ENCODE measurements at places on chromosomes 7 and 10.

- no peak for DNase-seq
Measured at GRCh38 chr7:90777465-90777864, 181.3 kb downstream of the CDK14 start.

DNA sequence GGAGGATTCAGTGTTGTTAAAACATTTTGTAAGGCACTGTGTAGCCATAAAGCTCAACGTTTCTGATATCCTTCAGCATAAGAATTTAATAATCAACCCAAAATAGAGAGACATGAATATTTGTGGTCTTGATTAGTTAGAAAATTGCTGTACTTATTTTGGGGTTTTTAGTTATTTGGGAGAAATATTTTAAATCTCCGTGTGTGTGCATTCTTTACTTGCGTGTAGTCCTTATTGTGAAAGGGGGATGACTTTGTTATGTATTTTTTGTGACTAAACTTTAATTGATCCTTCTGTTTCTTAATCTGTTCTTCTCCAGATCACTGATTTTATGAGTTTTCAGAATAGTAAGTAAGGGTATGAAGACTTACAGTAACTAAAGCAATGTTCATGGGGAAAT, 81.2 kb downstream of the ZNRF2 start:
- peak; percentile 61 for DNase-seq

- DNase-seq, result peak; percentile 38
Measured at GRCh38 chr10:72455889-72456595, 101.3 kb upstream of the DNAJB12 start.

- no peak for DNase-seq
Measured at GRCh38 chr10:97307866-97308780, 10.9 kb upstream of the FRAT1 start.

DNA sequence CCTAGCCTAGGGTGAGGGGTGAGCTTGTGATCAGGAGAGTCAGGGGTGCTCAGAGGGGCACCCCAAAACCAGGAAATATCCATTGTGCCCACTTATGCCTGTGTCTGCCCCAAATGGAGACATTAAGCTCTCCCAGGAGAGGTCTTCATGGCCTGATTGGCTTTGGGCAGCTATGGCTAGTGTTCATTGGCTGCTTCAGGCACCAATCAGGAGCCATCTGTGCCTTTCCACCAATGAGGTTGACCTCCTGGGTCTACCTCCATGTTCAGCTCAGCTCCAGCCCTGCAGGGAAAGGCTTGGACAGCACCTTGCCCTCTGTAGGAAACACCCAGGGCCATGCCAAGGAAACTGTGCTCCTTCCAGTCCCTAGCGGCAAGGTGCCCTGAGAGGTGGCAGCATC, 23.9 kb upstream of the HSPB1 start:
- no peak for DNase-seq

DNA sequence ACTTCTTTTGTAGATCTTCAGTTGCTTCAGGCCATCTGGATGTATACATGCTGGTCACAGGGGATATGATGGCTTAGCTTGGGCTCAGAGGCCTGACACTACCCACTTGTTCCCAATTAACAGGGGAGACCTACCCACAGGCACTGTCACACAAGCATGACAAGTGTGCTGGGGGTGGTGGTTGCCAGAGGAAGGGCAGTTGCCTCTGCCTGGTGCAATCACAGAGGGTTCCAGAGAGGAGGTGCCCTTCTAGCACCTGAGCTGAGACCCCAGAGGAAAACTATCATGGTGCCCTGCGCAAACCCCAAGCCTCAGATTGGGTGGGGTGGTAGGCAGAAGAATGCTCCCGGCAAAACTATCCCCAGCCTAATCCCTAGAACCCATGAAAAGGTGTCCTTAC, 65.6 kb upstream of the NANOS1 start:
- no peak for DNase-seq

DNA sequence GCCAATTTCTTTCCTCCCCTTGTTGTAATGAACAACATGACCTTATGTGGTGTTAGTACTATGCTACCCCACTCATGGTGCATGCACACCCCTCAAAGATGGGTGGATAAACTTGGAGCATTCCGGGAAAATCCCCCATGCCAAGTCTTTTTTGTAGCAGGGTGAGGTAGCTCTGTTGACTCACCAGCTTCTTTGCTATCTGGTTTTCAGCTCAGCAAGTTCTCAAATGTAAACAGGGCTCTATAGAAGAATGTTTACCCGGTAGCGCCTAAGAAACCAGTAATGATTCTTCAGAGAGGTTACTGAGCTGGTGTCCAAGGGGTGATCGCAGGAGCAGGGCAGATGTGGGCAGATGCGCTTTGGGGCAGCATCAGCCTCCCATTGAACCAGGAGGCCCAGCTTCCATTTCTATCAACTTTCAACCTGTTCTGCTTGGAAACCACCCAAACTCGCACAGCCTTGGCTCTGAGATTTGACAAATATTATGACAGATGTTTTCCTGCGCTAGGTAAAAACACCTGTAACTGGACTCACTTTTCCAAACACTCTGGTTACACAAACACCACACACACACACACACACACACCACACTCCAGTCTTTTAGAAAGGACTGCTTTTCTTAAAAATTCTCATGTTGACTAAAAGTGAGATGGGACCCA, 87.8 kb downstream of the ZRANB1 start:
- DNase-seq, result no peak

- no peak for DNase-seq
Measured at GRCh38 chr7:120645966-120646365, 212.0 kb downstream of the TSPAN12 start.

DNA sequence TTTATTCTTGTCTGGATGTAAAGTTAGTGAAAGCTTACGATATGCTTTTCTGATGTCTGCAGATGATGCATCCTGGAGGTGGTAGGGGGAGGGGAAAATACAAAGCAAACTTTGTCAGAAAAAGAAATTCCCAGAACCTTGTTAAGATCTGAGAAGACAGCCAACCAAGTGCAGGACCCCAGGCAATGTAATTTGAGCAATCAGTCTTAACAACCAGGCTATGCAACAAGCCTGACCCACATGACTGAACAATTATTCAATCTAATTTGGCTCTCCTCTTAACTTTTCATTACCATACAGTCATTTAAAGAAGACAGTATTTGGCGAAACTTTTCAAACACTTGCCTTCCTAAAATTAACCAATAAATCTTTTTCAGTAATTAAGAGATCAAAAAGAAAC, 74.5 kb downstream of the DNAJC1 start:
- no peak for DNase-seq

DNA sequence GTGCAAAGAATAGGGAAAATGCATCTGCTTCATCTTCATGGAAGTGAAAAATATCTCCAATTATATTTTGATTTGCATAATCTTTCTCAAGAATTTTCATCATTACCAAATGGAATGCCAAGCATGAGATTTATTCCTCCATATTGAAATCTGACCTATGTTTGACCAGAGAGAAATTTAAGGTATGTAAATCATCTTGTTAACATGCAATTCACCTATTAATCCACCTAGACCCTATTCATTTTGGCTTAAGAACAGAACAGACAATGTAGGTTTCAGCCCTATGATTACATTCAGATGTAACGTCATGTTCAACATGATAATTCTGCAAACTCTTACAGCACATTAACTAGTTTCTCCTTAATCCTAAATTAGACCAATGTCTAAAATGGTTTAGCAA, 30.8 kb upstream of the TMEM140 start:
- DNase-seq, result peak; percentile 68

- DNase-seq, result no peak
Measured at GRCh38 chr10:43128958-43129706, 9.1 kb upstream of the CSGALNACT2 start.

DNA sequence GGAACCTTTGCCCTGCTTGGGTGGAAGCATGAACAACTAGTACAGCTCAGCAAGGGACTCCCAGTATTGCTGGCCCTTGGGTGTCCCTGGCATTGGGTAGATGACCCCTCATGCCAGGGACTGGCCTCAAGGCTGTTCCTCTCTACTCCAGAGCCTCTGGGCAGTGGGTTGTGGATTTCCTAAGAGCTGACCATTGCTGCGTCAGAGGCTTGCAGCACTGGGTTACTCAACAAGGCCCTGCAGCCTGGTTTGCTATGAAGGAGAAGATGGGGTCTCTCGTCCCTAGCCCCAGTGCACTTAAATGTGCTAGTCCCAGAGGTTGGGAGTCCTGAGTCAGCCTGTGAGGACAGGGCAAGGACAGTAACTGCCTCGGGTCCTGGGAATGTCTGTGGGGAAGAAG, 2.5 kb downstream of the VSIR start:
- DNase-seq, result no peak

- no peak for DNase-seq
Measured at GRCh38 chr7:132295175-132295574, 281.1 kb downstream of the PLXNA4 start.

DNA sequence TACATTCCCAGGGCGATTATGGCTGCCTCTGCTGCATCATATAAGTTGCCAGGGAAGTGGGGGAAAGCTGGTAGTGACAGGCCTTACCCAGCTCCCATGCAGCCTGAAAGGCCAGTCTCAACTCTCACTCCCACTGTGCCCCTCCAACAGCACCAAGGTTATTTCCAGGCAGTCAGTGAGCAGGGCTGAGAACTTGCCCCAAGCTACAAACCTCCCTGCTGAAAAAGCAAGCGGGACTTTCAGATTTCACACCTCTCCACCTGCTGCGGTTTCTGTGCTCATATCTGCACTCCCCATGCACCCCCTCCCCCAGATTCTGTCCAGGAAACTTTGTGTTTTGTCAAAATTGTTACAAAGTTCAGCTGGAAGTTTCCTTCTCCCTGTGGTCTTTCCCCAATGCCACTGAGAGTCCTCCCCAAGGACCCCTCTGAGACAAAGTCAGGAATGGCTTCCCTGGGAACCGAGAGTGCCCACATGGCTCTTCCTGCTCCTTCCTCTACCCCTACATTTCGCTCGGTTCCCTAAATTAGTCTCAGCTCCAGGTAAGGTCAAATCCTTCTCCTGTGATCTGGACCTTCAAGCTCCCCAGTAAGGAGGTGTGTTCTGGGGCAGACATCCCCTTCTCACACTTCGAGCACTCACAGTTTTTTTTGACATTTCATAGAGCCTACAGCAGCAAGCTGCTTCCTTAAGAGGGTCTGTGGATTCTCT, 25.3 kb upstream of the WNT2 start:
- DNase-seq, result no peak

DNA sequence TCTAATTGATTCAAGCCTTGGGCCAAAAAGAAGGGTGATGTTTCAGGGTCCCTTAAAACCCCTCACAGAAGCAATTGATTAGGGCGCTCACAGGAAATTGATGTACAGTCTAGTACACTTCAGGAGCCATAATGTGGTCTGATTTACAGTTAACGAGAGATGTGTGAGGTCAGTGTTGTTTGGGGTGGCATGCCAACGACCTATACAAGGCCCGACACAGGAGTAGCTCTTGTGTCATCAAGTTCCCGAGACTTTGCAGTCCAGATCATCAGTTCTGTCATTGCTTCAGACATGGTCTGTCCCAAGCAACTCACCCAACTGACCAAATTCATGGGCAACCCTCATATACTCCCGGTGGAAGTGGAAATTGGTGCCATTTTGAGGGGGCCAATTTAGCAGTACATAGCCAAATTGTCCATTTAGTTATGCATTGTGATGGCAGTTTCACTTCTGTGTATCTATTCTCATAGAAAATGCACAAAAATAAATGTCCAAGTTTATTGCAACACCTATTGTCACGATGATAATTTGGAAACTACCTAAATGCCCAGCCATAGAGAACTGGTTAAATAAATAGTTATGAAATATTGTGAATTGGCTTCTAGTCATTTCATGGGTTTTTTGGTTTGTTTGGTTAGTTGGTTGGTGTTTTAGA, 18.0 kb upstream of the ARID5B start:
- DNase-seq, result no peak

- DNase-seq, result no peak
Measured at GRCh38 chr7:6385909-6386560, 61.7 kb downstream of the DAGLB start.

DNA sequence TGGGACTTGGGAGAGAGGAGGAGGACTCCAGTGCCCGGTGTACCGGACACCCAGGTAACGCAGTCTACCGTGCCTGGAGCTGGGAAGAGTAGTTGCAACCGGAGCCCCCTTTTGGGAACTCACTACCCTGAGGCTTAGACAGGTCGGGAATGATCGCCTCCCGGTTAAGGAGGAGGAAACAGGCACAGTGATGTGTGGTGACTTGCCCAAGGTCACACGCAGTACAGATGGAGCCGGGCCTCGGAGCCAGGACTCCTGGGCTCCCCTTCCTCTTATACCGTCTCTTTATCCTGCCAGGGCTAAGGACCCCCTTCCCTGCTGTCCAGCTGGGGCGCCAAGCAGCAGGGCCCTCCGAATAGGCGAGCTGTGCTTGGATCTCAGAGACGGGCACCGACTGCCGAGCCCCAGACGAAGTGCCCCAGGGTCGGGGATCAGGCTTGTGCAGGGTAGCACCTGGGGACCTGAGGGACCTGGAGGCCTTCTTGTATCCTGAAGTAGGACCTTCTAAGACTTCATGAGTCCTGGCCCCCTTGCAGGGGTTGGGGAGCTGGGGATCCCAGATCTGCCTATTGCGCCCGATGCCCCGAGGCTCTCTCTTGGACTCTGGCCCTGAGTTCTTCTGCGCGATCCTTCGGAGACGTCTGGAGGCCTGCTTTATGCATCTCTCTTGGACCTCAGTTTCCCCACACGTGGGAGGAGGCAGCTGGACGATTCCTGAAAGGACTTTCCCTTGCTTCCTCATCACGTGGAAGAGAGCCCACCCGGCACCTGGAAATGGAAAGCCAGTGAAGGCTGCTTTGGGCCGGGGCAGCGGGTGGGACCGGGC, 767 bp upstream of the CYP26A1 start:
- no peak for DNase-seq
